Endothelial cell (in vitro differentiated cells): ENCODE measurements at places on chromosomes 16 and 17.

DNA sequence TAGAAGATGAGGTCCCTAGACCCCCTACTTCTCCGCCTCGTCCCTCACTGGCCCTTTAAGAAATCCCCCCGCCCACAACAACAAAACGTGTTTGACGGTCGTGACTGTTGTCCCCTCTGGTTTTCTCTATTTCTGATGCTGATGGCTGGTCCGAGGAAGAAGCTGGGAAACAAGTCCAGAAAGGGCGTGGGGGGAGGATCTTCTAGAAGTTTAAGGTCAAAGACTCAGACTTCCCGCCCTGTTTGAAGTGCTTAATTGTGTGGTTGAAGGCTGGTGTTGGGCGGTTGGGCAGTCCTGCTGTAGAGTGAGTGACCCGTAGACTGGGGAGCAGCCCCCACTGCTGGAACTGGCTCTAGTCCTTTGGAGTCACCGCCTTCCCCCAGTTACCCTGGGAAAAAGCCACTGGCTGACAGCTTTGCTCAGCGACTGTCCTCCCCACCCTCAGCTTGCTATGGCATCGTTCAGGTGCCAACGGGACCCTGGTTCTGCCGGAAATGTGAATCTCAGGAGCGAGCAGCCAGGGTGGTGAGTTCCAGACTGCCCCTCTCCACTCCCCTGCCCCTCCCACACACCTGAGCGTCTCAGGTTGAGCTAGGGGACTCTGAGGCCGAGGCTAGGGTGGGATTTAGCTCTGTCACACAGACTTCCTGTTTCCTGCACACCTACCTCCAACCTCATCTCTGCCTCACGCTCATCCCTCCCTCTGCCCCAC, 1.6 kb downstream of the MLLT6 start:
- no peak for DNase-seq

- DNase-seq: no peak
Measured at GRCh38 chr16:88772871-88773811, 11.9 kb downstream of the PIEZO1 start.

- DNase-seq: no peak
Measured at GRCh38 chr17:69602972-69603371, 188.5 kb downstream of the MAP2K6 start.

GRCh38 chr16:1787322-1788094, 4.7 kb downstream of the NUBP2 start:
- DNase-seq: no peak

DNA sequence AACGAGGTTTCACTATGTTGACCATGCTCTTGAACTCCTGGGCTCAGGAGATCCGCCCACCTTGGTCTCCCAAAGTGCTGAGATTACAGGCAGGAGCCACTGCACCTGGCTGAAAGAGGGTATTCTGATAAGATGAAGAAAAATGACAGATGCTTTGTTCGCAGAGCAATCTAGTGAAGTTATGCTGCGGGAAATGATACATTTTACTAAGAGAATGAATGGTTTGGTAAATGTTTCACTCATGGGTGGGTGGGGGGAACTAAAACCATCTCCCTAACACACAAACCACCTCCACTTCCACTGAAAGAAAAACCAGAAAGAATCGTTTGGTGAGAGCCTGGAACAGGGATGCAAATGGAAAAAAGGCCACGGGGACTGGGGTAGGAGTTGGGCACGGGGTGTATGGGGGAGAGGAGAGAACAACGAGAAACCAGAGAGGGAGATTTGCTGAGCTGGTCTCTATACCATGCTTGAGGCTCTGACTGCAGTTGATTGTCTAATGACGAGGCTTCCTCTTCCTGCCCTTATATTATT, 19.0 kb upstream of the XYLT2 start:
- no peak for DNase-seq

DNA sequence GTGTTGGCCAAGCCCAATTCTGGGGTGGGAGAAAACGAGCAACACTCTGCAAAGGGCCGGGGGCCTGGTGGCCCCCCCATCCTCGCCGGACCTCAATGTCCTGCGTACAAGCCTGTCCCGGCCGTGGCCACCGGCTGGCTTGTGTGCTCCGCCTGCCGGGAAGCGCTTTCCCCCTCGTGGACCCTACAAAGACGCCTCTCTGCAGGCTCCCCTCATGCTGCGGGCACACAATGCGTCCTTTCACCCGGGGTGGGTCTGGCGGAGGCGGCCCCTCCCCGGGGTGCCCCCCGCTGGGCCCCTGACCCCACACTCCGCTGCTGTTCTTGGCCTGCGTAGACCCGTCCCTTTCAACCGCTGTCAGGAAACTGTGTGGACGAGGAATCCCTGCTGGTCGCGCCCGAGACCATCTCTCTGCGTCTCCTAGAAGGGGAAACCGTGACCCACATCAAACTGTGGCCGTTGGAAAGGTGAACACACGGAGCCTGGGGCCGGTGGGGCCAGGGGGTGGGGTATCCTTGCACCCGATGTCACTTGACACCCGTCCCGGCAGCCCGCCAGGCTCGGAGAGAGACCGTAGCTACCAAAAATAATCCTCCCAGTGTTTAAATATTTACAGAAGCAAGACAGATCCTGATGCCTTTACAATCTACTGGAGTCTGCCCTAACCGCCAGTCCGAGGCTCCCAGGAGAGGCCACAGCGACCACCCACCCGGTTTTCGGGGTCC, 43.6 kb downstream of the TBC1D16 start:
- DNase-seq: no peak

DNA sequence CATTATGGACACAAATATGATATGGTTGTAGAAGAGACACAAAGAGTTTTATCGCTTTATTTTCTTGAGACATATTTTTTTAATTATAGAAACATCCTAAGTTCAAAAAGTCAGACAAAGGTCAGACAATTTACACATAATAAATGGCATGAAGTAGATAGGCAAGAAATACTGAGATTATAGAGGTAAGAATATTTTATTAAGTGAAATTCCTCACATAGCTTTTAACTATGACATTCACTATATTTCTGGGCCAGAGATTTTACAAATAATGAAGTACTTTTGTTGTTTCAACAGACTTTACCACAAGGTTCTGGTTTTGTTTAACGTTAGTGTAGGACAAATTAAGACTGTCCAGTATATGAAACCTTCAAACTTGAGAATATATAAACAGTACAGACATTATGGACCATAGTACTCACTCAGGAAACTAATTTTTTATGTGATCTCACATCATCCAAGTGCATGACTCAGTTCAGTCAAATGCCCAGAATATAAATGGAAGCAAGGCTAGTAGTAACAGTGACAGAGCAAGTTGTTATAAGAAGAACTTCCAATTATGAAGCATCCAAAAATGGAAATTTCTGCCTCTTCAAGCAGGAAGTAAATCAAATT, 394.8 kb downstream of the KCNJ2 start:
- no peak for DNase-seq

GRCh38 chr17:82497483-82498405, 21.8 kb upstream of the FOXK2 start:
- DNase-seq: peak; percentile 31

- no peak for DNase-seq
Measured at GRCh38 chr16:89257757-89258465, 40.4 kb downstream of the ZNF778 start.

DNA sequence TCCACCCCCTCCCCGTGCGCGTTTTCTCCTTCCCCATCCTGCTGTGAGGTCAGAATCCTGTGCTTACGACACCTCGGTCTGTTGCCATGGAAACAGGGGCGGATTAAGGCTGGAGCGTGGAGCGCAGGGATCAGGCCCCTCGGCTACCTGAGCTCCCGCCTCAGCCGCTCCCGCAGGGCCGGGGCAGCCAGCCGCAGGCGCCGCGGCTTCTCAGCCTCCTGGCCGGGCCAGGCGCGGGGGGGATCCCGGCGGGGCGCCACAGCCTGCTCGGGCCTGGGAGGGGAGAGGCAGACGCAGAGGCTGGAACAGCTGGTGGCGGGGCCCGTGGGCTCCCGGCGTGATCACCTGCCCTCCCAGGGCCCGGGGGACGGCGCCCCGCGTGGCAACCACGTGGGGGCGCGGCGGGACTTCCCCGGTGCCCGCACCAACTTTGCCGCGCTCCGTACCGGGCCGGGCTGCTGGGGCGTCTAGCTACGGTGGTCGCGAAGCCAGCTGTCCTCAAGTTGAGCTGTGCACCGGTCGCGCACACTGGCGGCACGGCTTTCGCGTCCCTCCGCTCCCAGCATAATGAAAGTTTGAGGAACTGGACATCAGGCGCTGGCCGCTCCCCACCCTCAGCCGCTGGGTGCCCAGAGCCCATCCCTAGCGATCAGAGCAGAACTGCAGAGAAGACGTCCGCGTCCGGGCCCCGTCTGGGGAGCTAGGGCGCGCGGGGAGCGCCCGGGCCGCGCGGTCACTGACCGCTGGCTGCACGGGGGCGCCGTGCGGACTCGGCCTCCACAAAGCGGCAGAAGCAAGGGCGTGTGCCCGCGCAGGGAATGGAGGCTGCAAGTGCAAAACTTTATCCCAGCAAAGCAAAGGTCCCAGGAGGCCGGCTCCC, 1.2 kb downstream of the RTN4RL1 start:
- peak; percentile 59 for DNase-seq

DNA sequence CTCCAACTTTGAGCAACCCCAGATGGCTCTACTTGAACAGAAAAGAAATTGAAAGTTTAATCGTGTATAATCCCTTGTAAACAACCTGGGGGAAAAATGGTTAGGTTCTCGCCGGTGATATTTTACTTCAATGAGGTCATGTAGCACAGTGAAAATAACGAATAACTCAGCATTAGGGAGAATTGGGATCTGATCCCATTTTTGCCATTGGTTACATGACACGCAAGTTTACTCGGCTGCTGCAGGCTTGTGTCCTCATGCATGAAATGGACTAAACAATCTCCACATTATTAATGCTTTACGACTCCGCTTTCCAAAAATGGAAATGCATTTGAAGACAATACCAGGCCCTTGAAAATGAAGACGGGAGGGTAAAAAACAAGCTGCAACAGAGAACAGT, 45.5 kb upstream of the LRRC37A3 start:
- no peak for DNase-seq

DNA sequence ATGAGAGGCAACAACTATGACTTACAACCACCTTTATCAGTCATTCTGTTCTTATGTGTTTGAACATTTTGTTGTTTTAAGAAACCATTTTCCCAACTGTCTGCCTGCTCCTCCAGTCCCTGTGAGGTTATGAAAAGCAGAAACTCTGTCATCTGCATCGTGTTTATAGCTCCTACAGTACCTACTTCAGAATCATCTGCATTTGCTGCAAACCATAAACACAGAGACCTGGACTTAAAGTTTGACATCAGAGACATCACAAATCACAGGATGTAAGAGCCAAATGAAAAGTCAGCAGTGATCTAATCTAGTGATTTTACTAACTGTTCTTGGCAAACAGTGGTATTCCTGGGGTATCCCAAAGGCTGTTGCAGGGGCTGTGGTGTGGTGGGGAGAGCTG, 55.2 kb downstream of the CDH11 start:
- DNase-seq: no peak

DNA sequence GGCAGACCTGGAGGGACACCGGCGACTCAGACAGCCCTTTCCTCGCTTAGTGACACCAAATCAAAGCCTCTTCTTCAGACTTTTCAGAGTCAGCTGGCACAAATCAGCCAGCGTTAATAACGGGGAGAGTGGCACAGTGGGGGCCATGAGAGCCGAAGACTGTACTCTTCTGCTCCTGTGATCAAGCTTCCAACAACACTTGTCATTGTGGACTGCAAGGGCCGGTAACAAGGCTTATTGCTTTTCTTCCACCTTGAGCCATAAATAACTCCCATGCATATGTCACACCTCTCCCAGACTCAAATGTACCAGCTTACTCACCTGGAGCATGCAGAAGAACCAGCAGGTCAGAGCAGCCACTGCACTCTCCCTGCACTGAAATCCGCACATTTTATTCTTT, 12.8 kb downstream of the FLCN start:
- DNase-seq: no peak
